ENCODE measurements at places on chromosomes 2 and 18.

- DNase-seq = no peak
Observed at GRCh38 chr2:150327564-150328489, 159.6 kb downstream of the RND3 start.

DNA sequence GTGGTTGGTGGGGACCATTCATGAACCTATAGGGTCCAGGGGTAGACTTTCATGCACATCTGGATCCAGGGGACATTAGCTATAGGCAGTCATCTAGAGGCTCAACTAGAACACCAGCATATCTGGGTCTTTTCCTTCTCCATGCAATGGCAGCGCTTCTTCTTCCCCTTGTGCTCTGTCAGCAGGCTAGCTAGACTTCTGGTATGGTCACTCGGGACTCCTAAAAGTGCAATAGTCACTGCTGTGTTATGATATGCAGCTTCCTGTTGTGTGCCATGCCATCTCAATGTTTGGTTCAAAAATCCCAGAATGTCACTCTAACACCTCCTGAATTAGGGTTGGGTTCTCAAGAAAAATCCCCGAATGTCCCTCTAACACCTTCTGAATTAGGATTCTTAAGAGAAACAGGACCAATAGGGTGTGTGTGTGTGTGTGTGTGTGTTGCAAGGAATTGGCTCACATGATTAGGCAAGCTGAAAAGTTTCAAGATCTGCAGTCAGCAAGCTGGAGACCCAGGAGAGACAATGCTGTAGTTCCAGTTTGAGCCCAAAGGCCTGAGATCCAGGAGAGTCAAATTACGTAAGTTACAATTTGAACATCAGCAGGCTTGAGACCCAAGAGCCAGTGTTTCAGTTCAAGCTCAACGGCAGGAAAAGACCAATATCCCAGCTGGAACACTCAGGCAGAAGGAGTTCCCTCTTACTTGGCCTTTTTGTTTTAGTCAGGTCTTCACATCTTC lies 97.1 kb upstream of the LTBP1 start:
- no peak for DNase-seq

DNA sequence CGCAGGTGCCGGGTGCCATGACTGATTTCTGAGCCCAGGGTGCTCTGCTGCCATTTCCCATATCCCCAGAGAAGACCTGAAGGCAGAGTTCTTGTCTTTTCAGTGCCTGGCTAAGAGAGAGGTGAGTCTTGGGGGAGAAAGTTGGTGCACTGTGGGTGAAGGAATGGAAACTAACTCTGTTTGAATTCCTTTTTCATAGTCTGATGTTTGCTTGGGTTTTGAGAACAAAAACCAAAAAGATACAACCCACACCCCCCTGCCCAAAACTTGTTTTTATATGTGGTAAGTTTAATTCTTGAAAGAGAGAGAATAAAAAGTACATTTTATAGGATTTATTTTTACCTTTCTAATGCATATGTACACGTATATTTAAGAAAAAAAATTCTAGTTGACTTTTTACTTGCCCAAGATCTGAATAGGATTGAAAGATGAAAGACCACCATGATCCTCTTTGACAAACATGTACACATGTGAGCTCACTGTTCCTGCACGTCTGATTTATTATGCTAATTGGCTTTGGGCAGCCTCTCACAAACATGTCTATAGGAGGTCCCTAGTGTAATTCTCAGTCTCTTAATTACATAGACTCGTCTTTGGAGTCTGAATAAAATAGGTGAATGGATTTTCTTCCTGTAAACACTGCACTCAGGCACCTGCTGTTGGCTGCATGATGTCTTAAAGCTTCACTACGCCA lies 46.3 kb downstream of the ARL4C start:
- no peak for DNase-seq

DNA sequence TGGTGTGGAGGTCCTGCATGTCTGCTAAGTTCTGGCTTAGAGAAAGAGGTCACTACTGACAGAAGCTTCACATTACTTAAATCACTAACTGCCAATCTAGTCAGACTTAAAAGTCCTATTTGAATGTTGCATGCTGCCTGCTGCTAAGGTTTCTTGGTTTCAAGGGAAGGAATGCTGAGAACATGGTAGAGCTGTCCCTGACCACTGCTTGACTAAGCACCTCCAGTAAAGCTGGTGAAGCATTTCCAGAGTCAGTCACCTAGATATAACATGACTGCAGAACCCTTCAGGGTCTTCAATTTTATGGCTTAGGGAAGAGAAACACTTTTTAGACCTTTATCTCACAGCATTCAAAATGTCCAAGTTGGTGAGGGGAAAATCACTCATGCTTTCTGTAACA lies 2178.3 kb upstream of the PIK3C3 start:
- DNase-seq = no peak

GRCh38 chr2:157307021-157307420 lies 18.6 kb downstream of the ERMN start:
- no peak for DNase-seq

GRCh38 chr2:224591220-224591619 lies 6.1 kb upstream of the CUL3 start:
- DNase-seq = no peak

GRCh38 chr2:197274349-197274748 lies 36.2 kb downstream of the ANKRD44 start:
- DNase-seq = no peak

DNA sequence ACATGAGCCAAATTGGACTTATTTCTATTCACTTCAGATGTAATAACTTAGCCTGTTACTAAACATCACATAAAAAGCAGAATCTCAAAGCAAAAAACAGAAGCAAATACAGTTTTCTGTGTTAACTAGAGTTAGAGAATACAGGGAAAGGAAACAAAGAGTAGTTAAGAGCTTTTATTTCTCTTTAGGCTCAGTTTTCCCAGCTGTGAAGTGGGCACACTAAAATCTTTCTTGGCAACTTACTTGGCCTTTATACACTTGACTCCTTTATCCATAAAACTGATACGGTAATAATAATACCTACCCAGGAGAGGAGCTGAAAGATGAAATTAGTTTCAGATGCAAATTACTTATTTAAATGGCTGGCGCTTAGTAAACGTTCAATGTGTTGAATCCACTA lies 132.8 kb upstream of the SPATS2L start:
- DNase-seq = no peak

- DNase-seq = no peak
Observed at GRCh38 chr18:59718108-59718463, 20.9 kb upstream of the CCBE1 start.

DNA sequence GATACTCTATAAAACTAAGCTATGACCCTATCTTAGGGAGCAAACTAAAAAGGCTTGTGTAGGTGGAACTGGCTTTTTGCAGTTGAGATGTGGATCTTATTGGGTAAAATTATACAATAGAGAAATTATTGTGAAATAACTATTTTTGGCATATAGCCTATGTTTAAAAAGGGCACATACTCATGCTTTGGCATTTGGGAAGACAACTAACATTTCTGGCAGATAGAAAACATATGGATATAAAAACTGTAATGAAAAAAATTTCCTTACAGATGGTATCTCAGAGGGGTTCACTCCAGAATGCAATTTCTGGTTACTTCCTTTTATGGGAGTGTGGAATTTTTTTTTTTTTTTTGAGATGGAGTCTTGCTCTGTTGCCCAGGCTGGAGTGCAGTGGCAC lies 120.1 kb upstream of the CCDC195 start:
- DNase-seq = no peak

DNA sequence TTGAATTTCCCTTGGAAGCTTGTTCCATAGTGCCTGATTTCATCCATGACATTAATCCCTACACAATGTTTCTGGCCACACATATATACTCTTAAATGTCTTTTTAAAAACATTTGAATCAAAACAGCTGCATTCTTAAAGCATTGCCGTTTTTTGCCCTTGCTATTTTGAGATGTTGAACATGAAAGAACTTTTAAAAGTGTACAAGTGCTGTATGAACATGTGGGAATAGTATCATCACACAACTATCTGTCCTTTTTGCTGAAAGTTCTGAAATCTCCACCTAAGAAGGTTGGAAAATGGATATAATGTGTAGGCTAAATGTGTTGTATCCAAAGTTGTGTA lies 318.7 kb upstream of the UBE2E3 start:
- DNase-seq = no peak

- no peak for DNase-seq
Observed at GRCh38 chr2:99818842-99819241, 323.5 kb downstream of the AFF3 start.

GRCh38 chr2:136423516-136423996 lies 305.6 kb upstream of the CXCR4 start:
- peak; percentile 62 for DNase-seq

DNA sequence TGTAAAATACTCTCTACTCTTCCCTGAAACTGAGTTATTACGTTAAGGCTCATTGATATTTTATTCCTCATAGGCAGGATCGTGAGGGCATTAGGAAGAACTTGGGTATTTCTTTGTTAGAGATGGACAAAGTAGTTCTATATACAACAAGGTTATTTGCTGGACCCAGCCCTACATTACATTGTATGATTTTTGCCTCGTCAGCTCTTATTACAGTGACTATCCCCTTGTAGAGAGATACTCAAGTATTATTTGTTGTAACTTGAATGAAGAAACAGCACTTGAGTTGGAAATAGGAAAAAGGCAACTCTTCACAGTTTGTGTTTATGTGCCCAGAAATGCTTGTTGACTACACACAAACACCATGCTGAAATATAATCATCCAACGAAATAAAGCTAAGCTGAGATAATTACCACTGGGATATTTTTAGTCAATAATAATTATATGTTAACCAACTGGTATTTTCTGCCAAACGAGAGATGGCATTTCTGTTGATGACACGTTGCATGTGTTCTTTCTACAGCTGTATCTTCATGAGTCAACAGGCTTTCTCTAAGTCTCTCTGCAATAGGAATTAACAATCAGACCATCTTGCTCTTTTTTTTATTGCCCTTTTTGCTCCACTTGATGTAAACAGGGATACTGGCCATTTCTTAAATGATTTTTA lies 947.6 kb downstream of the DPP10 start:
- no peak for DNase-seq

DNA sequence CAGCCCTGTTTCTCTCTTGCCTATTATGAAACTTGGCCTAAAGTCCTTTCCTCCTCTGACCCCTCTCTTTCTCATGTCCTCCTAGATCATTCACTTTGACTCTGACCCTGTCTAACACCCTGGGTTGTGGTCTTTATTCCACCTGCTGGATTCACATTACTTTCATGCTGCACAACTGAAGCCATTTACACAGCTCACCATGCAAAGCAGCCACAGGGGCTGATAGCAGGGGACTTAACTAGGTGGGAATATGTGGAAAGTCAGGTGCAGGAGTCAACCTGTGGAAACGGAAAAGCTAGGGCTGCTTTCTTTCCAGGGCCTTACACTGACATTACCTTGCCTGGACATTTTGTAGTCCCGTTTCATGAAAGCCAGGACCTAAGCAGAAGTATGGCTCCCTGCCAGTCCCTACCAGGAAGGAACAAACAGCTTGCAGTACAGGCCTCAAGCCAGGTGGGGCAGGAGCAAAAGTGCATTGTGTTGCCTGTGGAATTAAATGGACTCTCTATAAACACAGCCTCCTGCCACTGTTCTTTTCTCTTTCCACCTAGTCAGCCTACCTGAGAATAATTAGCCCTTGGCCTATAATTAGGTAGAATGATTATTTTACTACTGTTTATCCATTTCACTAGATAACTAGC lies 11.8 kb downstream of the MAPRE3 start:
- no peak for DNase-seq

- DNase-seq = no peak
Observed at GRCh38 chr18:26215247-26215970, 10.8 kb upstream of the TAF4B start.

DNA sequence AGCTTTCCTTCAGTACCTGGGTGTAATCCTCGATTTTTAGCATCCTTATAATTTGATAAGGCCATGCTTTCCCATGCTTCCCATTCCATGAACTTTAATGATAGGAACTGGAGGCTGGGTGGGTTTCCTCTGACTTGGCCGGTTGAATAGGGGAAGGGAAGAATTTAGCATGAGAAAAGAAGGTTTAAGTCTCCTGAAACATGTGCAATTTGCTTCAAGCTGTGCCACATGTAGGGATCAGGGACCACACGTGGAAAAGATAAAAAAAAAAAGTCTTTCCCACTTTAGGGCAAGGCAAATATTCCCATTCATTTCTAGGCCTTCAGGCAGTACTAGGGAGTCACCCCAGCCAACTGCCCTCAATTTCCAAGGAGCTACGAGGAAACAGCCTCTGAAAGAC lies 900.3 kb downstream of the DSC3 start:
- no peak for DNase-seq

Data from frontal cortex (tissue), 4 donors.